ENCODE measurements at places on chromosomes 2 and 18.

DNA sequence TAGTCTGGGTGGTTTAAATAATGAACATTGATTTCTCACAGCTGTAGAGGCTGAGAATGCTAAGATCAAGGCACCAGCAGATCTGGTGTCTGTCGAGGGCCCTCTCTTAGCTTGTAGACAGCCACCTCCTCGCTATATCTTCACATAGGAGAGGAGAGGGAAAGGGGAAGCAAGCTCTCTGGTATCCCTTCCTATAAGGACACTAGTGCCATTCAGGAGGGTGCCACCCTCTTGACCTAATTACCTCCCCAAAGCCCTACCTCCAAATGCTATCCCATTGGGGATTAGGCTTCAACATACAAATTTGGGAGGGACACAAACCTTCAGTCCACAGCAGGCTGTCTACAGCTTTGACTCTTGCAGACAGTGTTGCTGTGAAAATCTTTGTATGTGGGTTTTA, 76.7 kb downstream of the BOLA3 start:
- DNase-seq = no peak

DNA sequence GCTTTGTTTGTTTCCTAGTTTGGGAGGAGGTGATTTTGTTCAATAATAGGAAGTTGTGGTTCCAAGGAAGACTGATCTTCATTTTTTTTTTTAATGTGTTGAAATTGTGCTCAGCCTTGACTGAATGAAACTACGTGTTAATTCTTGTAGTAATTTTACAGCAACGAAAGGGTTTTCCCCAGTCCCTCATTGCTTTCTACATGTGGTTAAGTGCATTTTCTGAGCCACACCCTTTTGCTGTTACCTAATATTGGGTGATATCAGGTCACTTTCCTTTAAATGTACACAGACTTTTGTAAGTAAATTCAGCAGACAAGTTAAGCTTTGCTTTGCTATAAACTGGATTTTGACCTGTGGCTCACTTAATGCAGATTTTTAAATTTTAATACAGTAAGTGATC, 73.6 kb downstream of the OTX1 start:
- DNase-seq = no peak

DNA sequence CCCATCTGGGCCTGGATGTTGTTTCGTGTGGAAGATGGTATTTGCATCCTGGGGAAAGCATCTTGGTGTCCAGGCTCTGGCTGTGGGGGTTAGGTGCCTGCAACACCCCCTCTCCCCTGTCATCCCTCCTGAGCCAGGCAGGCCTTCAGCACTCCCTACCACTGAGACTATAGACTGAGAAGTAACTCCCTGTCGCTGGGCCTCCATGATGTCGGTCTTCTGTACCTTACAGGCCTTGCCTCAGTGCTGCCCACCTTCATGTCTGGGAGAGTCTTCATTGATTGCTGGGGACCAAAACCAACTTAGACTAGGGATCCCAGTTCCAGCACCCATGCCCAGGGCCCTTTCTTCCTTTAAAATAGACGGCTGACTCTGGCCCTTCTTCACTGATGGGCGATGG, 33.1 kb upstream of the DNMT3A start:
- DNase-seq = no peak

GRCh38 chr2:96957244-96957643, 29.1 kb downstream of the FAM178B start:
- no peak for DNase-seq

DNA sequence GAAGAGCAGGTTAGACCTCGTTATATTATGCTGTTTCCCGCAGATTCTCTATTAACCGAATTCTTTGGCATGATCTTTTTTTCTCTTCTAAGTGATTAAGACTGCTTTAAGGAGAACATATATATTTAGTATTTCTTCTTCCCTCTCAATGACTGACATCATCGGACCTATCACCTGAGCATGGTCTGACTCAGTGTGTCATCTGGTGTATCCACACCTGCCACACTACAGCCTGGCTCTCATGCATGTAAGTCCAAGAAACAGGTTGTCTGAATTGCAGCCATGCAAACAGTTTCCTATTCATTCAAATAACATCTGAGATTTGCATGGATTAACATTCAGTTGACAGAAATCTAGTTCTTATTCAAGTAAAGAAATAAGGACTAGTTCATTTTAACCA, 55.1 kb upstream of the CWC22 start:
- DNase-seq = no peak

DNA sequence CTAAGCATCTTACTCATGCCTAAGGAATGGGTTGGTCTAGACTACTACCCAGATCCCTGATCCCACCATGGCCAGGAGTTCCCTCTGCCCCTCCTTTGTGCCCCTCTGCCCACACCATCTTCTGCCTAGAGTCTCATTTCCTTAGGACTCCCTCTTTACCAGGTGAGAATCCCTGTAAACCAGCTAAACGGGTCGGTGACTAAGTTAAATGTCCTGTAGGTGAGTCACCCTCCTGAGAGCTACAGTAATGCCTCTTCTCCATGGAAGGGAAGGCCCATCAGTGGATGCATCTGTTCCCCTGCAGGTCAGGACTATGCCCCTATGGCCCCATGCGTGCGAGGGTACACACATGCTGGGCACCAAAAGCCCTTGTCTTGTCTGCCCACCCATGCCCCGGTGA, 25.4 kb downstream of the PTGR3 start:
- no peak for DNase-seq

- DNase-seq = no peak
Observed at GRCh38 chr2:27823569-27823968, 52.0 kb downstream of the MRPL33 start.

GRCh38 chr2:10449486-10449831, 1.3 kb upstream of the ODC1 start:
- DNase-seq = no peak

- no peak for DNase-seq
Observed at GRCh38 chr2:54551123-54551756, 95.1 kb downstream of the SPTBN1 start.

DNA sequence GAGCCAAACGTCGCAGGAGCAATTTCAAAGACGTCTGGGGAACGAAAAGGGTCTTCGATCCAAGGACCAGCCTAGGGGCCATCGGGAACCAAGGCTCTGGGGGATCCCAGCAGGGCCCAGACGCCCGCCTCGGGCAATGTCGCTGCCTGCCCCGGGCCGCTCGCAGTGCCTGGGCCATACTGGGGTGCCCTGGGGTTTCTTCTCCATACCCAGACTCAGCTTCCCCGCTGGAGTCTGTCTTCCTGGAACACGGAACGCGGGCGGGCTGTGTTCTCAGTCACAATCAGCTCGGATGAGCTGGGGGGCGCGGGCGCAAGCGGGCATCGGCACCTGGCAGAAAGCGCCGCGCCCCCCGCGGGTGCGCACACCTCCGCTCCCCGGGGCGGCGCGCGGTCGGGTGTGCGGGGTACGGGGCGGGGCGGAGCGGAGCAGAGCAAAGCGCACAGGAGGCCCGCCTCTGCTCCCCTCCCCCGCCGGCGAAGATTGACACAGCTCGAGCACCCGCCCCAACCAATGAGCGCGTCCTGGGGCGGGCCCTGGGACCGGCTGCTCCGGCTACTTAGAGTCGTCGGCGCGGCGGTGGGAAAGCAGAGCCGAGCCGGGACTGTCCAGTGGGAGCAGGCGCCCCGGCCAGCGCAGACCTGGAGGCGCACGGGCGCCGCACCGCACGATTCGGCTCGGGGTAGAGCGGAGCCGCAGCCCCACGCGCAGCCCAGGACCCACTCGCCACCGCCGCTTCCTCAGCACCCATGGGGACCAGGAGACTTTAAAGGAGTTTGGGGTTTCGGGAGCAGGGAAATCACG, at the start of gene LRATD1:
Gene LRATD1 (plus strand): TSS at position 585 of the 804 bp plus-strand sequence. CDS start 1,263 bp downstream, outside the sequence.
- DNase-seq = no peak

DNA sequence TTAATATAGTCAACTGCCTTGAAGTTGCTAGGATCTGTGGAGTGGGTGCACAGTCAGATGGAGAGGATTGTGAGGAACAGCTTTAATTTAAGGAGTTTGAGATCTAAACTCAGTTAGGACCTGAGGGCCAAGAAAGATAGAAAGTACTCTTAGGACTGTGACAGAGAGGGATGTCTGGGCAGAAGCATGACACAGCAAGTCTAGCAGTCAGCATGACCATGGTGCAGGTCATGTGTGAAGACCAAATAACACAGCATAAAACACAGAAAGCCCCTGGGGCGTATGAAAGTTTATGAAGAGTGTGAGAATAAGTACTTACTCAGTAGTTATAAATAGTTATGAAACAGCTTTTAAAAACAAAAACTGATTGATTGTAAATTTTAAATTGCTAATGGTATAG, 107.2 kb downstream of the GALNT1 start:
- no peak for DNase-seq

DNA sequence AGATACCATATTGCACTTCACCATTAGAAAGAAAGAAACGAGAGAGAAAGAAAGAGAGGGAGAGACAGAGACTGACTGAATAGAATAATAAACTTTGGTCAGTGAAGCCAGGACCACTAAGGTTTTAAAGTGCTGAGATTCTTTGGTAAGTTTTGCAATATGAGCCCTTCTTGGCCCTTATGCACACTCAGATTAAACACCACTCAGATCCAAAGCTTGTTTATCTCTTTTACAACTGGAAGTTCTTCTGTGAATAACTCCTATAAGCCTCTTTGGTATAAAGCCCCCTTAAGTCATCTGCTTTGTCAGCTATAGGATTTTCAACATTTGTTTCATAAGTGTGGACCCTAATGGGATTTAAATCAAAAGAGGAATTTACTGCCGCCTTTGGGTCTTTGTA, 40.8 kb downstream of the PID1 start:
- DNase-seq = no peak

DNA sequence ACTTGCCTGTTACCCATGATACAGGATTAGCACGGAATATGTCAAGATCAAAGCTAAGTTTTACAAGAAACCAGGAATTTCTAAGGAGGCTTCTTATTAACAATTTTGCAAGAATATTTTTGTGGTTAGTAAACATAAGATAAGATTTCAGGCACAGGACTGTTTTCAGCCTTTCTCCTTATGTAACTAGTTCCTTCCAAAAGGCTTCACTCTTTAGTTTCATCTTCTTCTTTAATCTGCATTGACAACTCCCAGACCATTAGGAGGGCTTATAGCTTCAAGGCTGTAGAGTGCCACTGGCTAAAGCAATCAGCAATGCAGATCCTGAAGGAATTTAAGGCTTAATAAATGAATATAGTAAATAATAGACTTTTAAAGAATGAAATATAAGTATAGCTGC, 29.3 kb downstream of the SLC14A1 start:
- no peak for DNase-seq

DNA sequence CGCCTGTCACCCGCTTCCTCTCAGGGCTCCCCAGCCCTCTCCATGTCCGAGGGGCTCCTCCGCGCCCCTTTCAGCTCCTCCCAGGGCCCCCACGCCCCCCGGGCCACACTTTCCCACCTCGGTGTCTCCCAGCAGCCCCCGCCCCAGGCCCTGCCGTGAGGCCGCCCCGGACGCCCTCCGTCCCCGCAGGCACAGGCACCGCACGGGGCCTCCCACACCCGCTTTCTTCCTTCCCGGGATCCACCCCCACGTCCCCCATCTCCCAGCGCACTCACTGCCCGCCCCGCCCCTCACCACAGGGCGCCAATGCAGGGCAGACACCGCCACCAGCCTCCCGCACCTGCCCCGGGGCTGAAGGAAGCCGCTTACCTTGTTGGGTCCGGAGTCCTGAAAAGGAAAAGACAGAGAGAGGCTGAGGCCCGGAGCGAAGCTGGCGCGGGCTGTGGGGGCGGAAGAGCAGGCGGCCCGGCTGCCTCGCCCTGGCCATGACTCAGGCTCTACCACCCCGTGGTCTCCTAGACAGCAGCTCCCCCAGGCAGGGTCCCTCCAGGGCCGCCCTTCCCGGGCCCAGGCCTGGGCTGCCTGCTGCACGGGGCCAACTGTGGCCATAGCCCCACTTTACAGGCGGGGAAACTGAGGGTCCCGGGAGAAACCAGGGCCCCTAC, 37.7 kb downstream of the KIF1A start:
- DNase-seq = no peak

GRCh38 chr2:52474091-52474490, 1293.5 kb upstream of the CHAC2 start:
- no peak for DNase-seq

DNA sequence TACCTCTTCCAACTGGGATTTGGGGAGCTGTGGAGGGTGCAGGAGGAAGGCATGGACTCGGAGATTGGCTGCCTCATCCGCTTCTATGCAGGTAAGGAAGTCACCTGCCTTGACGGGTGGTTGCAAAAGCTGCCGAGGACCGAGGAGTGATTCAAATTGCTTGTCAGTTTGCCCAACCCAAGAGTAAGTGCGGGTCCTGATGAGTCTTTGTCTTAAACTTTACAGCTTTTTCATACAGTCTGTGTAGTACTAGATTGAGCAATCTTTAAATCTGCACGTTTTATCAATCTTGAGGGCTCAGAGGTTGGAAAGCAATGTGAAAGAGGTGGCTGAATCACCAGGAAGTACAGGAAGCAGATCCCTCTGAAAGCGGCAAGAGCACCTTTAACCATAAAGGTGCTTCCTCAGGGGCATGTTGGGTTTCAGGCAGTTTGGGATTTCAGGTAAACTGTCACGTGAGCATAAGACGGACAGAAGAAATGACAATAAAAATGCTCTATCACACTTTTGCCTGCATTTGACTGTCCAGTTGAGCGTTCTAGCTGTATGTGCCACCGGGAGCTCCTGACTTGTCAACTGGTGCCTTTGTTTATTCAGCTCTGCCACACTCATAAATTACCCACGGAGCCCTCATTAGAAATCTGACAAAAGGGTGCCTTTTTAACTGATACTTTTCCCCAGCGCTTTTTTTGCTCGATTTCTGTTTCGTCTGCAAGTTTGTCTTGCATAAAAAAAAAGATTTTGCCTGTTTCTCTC, 2.0 kb downstream of the PHLPP1 start:
- DNase-seq = no peak

DNA sequence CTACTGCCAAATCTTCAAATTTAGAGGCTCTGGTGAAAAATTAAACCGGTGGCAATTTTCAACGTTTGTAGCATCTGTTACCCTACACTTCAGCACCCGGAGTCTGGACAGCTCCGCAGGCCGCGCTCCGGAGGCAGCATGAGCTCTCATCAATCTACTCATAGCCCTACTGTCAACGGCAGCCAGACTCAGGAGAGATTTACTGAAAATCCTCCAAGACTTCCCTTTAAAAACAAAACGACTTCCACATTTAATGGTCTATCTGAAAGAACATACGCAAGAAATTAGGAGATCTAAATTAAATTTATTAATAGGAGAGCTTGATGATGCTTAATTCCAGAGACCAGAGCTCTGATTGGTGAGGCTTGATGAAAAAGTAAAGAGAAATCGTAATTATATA, 970 bp upstream of the ADCYAP1 start:
- DNase-seq = no peak

DNA sequence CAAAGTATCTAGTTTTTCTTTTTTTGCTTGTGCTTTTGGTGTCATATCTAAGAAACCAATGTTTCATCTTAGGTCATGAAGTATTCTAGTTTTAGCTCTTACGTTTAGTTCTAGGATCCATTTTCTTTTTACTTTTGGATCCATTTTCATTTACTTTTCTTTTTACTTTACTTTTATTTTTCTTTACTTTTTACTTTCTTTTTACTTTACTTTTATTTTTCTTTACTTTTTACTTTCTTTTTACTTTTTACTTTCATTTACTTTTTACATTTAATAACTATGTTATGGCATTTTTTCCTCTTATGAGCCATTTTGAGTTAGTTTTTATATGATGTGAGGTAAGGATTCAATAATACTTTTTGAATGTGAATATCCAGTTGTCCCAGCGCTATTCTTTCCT, 213.4 kb downstream of the ZFP36L2 start:
- no peak for DNase-seq
